ENCODE measurements at places on chromosomes 11 and 22.

- DNase-seq, result peak; percentile 36
Observed at GRCh38 chr22:30044369-30044768, 35.9 kb upstream of the HORMAD2 start.

- peak; percentile 41 for DNase-seq
Observed at GRCh38 chr22:22880645-22881044, 7.0 kb upstream of the IGLL5 start.

GRCh38 chr11:12531020-12531419 lies 143.2 kb upstream of the TEAD1 start:
- no peak for DNase-seq

- no peak for DNase-seq
Observed at GRCh38 chr11:94112206-94112953, 16.3 kb upstream of the PANX1 start.

GRCh38 chr11:91265946-91266345 lies 958.7 kb upstream of the FAT3 start:
- no peak for DNase-seq

GRCh38 chr22:39092111-39092862 lies 4.8 kb upstream of the APOBEC3H start:
- DNase-seq, result no peak

Data from islet precursor cell (in vitro differentiated cells).